Fibroblast of the aortic adventitia (primary cell): ENCODE measurements at places on chromosomes 6 and 20.

- peak; percentile 5 for DNase-seq
Measured at GRCh38 chr6:17505062-17505476, 95.0 kb upstream of the FAM8A1 start.

DNA sequence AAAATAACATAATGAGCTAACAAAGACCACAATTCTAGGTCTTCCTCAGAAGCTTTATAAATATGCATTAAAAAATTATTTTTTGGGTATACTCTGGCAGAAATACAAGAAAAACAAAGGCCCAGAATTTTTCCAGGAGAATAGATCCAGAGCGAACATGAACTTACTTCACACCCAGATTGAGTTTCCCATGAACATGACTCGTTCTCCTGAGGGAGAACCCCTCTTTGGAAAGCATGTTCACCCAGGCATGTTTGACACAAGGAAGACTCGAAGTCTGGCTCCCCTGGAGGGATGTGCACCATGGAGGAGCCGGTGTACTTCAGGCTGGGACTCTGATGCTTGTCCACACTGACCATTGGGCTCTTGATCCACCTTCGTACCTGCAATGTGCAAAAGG is 56.1 kb downstream of the SGK1 start:
- DNase-seq, result no peak

- DNase-seq, result peak; percentile 67
Measured at GRCh38 chr6:12344961-12345693, 55.0 kb downstream of the EDN1 start.

DNA sequence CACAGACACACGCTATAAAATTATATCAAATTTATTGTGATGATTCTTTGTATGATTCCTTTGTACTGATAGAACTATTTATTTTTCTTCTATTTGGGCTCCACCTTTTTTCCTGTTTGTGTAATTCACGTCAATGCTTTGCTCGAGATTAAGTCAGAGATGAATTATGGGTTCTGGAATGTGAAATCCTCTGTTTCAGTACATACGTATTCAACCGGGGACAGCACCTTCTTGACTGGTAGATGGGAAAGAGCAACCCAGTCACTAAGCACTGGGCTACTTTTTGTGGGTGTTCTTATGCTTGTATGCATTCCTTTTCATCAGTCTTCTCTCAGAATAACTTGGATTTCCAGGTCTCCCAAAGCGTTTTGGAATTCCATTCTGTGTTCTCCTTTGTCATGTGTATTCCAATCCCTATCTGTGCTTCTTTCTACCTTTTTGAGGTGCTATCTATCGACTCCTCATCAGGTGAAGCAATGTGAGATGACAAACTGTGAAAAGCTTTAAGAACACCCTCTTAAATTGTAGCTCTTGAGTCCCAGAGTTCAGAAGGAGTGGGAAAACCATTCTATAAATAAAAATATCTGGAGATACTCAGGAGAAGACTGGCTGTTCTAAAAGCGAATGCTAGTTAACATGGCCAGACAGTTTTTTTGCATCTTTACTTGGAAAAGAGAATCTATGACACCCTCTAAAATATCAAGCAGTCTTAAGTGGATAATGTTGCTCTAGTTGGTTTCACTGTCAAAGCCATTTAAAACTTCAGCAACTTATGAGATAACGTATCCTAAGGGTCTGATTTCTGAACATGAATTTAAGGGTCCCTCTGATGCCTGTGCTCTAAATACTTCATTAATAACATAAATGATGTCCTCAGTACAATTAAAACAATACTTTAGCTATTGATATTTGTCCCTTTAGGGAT is 197.7 kb upstream of the PREP start:
- DNase-seq, result peak; percentile 93

- DNase-seq, result no peak
Measured at GRCh38 chr20:45538209-45538799, 978 bp downstream of the WFDC6 start.

DNA sequence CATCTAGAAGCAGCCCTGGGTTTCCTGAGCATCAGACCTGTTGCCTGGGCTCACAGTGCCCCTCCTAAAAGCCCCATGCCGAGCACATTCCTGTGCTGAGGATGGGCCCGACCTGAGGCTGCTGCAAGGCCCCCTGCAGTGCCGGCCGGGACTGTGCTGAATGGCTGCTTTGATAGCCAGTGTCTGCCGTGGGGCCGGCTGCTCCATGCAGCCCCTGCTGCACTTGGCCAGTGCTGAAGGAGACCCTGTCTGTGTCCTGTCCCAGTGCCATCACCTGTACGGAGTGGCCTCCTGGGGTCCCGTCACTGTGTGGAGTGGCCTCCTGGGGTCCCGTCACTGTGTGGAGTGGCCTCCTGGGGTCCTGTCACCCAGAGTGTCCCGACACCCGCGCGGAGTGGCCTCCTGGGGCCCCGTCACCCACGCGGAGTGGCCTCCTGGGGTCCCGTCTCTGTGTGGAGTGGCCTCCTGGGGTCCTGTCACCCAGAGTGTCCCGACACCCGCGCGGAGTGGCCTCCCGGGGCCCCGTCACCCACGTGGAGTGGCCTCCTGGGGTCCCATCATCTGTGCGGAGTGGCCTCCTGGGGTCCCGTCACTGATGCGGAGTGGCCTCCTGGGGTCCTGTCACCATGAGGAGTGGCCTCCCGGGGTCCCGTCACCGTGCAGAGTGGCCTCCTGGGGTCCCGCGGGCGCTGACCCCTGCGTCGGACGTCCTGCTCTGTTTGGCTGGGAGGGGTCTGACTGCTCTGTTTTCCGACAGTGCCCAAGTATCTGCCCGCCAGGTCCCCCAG is 7.0 kb downstream of the COL9A3 start:
- DNase-seq, result no peak

GRCh38 chr6:123636282-123636681 is 468 bp downstream of the TRDN start:
- DNase-seq, result no peak

DNA sequence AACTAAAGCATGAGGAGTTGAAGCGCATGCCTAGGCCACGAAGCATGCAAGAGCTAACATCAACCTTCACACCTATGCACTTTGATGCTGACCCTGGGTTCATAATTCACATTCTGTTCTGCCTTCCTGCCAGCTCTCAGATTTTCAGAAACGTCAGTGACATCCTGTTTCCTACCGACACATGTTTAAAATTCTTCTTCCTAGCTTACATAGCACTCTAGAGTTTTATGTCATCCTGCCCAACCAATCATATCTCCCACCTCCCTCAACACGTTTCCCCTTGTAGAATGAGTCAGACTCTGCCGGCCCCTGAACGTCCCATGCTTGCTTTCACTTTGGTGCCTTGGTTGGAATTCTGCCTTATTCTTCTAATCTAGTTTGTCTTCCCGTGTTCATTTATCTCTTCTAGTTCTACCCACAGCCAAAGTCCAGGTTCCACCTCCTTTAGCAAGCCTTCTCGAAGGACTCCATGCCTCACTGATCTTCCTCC is 97.2 kb upstream of the MAP7 start:
- peak; percentile 91 for DNase-seq

- peak; percentile 9 for DNase-seq
Measured at GRCh38 chr6:96542702-96543101, 20.2 kb upstream of the FHL5 start.

GRCh38 chr6:73585566-73586415 is 65.0 kb upstream of the EEF1A1 start:
- peak; percentile 87 for DNase-seq

DNA sequence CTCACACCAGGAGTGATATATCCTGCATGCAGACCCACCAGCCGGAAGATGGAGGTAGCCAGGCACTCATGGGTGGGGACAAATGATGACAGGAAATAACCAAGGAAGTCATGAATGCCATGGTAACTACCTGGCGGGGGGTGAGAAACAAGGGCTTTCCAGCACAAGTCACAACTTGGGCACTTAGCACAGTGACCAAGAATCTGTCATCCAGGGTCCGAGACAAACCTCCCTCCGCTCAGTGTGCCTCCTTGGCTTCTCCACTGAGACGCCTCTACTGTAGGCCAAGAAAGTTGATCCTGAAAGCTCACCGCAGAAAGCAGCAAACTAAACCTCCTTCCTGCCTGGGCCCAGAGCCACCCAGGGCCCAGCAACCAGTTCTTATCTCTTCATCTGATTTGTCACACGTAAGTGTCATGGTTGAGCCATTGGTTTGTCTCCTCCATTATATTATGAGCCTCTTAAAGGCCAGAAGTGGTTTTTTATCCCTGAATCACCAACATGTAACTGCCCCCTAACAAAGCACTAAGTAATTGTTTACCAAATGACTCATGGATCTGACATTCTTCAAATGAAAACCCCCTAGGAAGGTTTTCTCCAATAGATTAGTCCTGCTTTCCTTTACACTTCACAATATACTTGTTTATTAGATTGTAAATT is 84.3 kb upstream of the TAB2 start:
- DNase-seq, result peak; percentile 91

DNA sequence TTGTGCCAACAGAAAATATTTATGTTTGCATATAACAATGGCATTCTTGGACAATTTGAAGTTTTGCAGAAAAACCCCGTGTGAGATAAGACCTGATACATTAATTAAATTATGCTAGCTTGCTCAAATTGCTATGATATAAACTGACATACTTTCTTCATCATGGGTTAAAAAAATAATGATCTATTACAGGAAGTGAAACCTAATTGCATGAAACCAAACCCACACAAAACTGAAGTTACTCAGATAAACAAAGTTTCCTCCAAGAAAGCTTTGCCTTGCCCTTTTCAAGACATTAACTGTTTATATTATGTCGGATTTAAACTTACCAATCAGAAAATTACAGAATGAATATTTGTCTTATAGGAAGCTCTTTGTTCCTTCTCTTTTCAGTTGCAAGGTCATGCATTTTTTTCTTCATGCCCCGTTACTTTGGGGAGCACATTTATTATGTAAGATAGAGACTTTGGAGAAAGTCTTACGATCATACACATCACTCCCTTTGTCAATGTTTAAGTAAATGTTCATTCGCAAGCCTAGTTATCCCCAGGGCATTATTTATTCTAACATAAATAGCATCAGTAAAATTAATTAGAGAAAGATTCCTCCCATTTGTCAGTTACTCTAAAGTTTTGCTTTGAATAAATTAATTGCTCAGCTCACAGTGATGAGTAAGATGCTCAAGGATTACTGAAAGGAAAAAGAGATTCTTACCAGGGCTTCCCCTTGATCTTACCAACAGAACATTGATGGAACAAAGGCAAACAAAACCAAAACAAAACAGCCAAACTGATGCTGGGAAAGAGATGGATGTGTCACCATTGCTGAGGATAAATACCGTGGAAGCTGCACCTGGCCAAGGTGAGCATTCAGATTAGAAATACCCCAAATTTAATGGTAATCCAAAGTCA is 14.8 kb upstream of the TMEM244 start:
- DNase-seq, result no peak

GRCh38 chr6:150072201-150072600 is 3.3 kb upstream of the ULBP3 start:
- peak; percentile 26 for DNase-seq

DNA sequence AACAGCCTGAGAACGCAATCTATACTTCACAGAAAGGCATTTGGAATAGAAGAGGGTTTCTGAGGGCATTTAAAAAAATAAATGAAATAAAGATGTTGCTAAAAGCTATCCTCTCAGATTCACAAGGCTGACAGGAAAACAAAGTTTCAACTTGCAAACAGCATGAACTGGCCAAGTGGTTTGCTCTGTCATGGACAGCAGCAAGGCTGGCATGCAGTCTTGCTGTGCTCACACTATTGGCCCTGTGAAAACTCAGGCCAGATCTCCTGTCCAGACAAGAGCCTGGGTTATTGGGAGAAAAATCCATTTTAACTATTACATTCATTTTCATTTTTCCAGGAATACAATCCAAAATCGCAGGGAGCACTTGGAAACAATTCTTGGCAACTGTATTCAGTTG is 506.2 kb upstream of the SLC35B3 start:
- no peak for DNase-seq

DNA sequence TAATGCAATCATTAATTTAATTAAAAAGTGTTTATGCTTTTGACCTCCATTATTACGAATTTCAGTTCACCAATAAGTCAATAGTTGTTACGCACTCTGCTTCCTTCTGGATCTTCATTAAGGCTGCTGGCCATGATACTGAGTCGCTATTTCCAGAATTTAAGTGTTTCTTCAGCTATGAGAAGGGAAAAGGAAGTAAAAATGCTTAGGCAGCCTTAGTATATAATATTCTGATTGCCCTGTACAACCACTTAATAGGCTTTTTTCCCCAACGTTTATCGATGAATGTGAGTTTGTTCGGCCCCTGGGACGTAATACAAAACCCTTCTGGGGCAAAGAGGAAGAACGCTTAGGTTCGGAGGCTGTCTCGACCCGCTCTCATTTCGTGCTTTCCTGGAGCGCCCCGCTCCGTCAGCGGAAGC is 644 bp downstream of the OARD1 start:
- DNase-seq, result no peak

GRCh38 chr6:113411011-113411410 is 446.1 kb upstream of the MARCKS start:
- no peak for DNase-seq

DNA sequence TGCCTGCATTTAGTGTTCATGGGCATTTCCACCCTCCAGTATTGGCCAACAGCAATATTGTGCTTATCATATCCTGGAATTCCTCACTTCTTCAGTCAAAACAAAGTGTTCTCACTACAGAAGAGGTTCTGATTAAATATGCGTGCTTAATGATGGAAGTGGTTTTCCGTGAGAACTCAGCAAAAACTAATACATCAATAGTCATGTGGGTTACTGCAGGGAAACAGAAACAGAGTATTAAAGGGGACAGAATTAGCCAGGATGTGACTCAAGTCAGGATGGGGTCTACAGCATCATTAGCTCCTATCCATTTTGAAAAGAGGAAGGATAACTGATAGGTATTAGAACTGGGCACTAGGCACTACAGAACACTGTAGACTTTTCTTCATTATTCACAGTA is 384.6 kb downstream of the CDKAL1 start:
- no peak for DNase-seq

DNA sequence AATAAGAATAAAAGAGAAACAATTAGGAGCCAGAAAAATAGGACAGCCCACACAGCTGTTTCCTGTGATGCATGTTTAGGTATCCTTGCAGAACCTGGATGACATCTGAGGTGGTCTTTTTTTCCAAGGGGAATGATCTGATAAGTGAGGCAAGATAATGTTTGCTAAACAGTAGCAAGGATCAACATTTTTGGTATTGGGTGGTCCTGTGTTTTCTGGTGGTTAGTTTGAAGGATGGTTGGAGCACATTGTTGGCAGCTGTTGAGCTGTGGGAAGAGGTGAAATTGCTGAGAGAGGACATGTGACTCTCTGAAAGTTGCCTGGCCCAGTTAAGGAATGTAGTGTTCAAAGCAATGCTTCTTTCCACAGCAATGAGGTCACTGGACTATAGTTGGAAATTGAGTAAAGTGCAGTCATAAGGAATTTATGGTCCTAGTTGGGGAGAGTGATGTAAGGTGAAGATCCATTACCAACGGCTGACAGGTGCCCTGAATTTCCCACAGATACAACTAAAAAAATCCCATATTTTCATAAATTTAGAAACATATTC is 270.2 kb upstream of the IMPG1 start:
- DNase-seq, result no peak

- DNase-seq, result no peak
Measured at GRCh38 chr20:14922503-14923267, 585.3 kb upstream of the FLRT3 start.

GRCh38 chr6:7901780-7902179 is 8.8 kb downstream of the TXNDC5 start:
- no peak for DNase-seq
